ENCODE measurements at places on chromosomes 4 and X.

DNA sequence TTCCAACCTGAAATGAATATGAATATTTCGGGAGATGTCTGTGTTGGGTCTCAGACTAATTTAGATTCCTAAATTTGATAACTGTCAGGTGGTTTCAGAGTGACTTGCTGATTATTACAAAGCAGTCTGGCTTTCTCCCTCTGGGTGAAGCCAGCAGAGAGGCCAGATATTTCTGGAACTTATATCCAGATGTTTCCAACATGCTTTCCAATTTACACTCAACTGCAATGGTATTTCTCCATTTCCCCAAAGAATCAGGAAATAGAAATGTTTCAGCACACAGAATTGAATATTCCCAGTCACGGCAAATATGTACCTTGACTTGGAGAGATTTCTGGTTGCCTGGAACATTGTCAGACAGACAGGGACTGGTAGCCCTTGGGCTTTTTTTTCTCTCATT lies 48.5 kb upstream of the EGFL6 start:
- no peak for DNase-seq

- no peak for DNase-seq
Observed at GRCh38 chrX:132033166-132033565, 10.1 kb downstream of the STK26 start.

DNA sequence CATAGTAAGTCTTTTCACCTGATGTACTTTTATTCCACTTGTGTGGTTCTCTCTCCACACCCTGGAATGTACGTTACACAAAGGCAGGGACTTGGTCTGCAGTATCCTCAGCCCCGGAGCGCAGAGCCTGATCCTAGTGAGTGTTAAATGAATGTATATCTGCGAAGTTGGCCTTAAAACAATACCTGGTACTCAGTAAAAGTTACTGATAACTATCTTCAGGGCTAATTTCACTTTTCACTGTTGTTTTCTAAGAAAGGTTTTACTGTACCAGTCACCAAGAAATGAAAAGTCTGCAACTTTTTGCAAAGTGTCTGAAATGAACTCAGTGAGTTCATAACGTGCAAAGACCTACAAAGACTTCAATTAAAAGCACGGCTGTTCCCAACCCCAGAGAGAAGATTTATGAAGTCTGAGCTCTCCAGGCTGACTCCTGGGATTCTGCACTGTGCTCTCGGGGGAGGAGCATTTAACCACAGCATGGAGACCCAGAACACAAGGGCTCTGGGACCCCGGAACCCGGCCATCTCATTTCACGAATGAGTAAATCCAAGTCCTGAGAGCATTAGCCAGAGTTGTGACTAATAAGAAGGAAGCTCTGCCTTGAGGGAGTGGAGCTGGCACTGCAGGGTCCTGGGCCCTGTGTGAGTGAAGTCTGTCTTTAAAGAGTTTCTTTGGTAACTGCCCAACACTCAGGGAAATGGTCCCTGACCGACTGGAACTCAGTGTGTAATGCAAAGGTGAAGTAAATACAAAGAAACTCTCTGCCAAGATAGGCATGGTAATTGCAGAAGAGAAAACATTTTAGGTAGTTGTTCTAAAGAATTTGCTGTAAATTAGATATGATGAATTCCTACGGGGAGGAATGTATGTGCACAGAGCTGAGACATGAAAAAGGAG lies 165.8 kb downstream of the NSUN7 start:
- no peak for DNase-seq

GRCh38 chrX:137747244-137748043 lies 181.5 kb downstream of the ZIC3 start:
- DNase-seq = no peak

- DNase-seq = no peak
Observed at GRCh38 chr4:138959097-138959815, 56.3 kb upstream of the NOCT start.

DNA sequence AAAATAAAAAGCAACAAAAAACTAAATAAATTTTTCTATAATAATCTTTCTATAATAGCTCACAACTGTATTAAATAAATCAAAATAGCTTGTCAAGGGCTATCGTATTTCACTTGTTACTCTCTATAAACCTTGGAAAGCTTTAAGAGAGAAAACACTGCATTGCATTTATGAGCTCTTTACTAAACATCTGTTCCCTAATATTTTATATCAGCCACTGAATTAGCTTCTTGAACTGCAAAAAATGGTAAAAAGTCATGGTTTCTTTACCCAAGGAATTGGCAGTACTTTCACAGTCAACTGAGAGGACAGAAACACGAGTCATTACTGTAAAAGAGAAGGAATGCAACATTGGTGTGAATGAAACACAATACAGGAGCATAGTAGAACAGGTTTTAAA lies 671.2 kb downstream of the PCDH18 start:
- DNase-seq = no peak

DNA sequence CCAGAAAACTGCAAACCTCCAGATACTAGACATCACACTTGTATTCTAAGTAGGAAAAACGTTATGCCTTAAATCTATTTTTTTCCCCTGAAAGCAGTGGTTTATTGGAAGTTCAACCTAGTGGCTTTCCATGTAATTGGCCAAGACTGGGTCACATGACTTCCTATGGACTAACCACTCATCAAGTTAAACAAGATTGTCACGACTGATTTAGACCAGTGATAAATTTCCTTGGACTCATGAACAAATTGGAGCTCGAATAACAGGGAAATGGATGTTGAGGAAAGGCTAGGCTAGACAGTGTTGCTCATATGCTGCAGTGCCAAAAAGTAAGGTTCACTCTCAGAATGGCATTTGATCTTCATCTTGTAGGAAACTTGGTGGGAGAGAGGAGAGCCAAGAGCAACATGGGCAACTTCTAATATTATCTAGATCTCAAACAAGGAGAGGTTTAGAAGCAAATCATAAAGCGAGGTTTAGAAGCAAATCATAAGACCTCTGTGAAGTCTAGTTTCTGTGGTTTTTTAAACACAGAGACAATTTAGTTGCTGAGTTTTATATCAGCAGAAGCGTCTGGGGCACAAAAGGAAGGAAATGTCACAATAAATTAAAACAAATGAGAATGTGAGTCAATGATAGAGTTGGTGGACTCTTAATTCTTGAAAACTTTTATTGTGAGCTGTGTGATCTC lies 165.6 kb upstream of the BOD1L1 start:
- DNase-seq = no peak

- DNase-seq = no peak
Observed at GRCh38 chrX:72027024-72027913, 104.4 kb downstream of the RTL5 start.

- no peak for DNase-seq
Observed at GRCh38 chr4:106854569-106855351, 181.4 kb downstream of the DKK2 start.
